Kidney tubule cell (primary cell): ENCODE measurements at places on chromosomes 16 and 17.

GRCh38 chr17:59296190-59296589 lies 35.3 kb upstream of the YPEL2 start:
- no peak for DNase-seq

DNA sequence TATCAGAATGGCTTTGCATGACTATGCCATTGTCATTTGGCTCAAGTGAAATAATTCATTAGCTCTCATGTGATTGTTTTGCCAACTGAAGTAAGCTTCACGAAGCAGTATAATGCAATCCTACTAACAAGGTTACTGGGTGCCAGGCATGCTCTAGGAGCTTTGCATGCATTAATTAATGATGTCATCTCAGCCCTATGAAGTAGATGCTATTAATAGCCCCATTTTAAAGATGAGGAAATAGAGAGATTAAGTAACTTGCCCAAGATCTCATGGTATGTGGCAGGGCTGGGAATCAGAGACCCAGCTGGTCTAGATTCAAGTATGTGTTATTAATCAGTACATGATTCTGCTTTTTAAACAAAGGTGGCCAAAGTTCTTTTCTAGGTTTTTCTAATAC lies 14.1 kb downstream of the KRT39 start:
- peak; percentile 96 for DNase-seq

GRCh38 chr17:46121165-46121764 lies 72.0 kb downstream of the KANSL1 start:
- DNase-seq, result no peak

GRCh38 chr17:78231991-78232858 lies 794 bp downstream of the TMEM235 start:
- DNase-seq, result no peak

DNA sequence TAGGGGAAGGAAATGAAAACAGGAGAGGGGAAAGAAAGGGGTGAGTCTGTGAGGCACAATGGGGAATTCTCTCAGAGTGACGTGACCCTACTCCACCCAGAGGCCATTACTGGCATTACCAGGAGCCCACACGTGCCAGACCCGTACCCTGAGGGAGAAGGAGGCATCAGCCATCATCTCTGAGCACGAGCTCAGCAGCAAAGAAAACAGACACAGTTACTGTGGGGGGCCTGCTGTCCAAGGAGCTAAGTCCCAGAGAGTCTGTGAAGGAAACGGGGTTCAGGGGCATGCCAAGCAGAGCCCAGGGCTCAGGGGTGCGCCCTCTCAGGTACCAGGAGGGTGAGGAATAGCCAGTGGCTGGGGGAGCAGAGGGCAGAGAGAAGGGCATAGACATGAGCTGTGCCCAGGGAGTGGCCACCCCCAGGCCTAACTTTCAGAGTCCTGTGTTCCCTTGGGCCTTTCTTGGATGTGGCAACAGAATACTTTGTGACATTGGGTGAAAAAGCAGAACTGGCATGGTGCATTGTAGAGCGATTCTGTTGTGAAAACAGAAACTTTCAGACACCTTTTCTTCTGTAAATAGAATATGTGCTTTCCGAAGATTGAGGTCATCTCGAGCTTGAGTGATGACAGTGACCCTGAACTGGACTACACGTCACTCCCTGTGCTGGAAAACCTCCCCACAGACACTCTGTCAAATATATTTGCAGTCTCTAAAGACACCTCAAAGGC lies 11.3 kb downstream of the TAF1C start:
- DNase-seq, result peak; percentile 52

- DNase-seq, result no peak
These were observed 205.6 kb downstream of the GRIN2A start for GRCh38 chr16:9976601-9977000.

GRCh38 chr16:1770328-1771187 lies 785 bp downstream of the NME3 start:
- DNase-seq, result peak; percentile 76

DNA sequence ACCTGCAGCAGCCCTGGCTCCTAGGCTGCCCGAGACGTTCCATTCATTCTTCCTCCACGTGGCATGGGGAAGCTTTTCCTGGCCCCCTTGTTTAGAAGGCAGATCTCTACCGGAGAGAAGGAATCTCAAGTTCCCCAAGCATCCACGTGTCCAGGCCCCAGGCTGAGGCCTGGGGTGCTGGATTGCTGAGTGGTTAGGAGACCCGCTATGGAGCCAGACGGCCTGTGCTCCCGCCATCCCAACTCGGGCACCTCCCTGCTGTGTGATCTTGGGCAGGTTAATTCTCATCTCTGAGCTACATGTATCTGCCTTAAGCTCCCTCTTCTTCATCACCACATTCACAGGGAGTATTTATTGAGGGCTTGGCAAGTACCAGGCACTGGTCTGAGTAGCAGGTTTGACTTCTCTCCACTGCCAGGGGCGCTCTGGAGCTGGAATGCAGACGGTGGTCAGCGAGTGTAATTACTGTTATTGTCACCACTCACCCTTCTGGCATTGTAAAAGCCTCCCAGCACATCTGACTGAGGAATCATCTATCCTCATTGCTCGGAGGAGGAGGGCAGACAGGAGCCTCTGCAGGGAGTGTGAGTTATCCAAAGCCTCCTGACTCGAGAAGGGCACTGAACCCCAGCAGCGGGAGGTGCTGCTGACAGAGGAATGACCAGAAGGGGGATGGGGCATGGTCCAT lies 1.1 kb upstream of the ADGRG1 start:
- DNase-seq, result peak; percentile 96

DNA sequence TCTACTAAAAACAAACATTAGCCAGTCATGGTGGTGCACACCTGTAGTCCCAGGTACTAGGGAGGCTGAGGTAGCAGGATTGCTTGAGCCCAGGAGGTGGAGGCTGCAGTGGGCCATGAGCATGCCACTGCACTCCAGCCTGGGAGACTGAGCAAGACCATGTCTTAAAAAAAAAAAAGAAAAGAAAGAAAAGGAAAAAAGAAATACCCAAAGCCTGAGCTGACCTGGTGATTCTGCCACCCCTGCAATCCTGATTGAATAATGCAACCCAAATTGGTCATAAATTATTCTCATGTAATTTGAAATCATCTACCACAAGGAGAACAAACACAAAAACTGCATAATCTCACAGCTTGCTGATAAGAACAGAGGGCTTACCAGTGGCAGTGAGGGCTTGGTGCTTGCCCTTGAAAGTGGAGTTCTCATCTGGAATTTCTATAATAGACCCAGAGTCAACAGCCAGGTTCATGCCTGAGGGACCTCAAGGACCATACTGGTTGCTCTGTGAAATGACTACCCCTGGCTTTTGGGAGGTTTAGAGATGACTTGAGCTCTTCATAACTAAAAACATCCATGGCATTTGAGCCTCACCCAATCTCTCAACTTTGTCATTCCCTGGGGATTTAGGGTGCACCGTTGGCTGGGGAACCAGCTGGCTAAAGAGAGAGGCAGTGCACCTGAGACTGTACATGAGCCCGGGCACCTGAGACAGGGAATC lies 35.4 kb upstream of the TMC5 start:
- DNase-seq, result no peak

- peak; percentile 20 for DNase-seq
These were observed 13.9 kb upstream of the SCNN1B start for GRCh38 chr16:23288209-23288608.

- peak; percentile 59 for DNase-seq
These were observed 17.9 kb downstream of the PSME3IP1 start for GRCh38 chr16:57167953-57168352.

- peak; percentile 100 for DNase-seq
These were observed 1.3 kb upstream of the PER1 start for GRCh38 chr17:8153525-8153956.

DNA sequence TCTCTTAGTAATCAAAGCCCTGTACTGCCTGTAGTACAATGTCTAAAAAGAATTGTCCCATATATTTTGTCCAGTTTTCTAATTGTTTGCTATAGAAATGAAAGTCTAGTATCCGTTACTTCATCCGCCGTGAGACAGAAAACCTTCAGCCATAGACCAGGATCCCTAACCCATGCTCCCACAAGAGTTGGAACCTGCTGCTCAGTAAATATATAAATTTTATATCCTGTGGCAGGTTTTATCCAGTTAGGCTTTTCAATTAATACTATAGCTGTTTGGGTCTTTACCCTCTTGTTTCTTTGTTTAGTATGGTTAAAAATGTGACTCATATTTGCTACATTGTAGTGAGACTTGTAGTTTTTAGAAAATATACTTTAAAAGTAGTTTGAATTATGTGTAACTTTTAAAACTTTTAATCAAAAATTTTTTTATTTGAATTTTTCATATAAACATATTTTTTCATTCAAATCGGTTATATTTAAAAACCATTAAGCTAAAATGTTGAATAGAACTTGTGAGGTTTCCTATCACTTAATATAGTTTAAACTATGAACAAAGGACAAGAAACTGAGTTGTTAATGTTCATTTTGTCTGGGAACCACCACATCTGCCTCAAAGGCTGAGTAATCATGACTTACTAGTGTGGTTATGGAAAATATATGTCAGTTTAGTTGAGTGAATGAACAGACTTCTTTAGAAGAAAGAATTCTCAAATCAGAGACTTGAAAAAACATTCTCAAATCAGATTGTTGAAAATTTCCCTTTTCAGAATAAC lies 54.8 kb downstream of the VMP1 start:
- DNase-seq, result peak; percentile 78

DNA sequence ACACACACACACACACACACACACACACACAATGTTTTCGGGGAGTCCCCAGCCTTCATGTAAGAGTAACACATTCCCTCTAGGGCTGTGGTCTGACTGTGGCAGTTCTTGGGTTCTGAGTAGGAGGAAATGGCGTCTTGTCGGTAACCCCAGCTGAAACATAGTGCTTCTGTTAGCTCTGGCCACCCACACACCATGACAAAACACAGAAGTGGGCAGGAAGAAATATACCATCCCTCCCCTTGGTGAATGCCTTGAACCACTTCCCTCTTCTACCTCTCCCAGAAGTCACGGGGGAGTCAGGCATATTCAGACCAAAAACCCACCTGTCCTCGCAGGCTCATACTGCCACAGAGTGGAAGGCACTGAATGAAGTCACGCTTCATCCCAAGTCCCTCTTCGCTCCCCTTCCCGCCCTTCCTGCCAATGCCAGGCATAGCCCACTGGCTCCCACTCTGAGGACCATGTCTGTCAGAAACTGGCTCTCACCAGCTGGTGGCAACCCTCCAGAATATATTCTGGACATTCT lies 11.5 kb downstream of the SLC35B1 start:
- DNase-seq, result no peak

GRCh38 chr17:50262001-50262794 lies 12.1 kb upstream of the TMEM92 start:
- no peak for DNase-seq
